ENCODE measurements at places on chromosomes 7 and 10. TPM values are rescaled to one million over a fixed set of nuclear protein-coding genes. Genes with fewer than 3 reads are reported as not detected.

SEMA3A gene
- total RNA-seq: 113 TPM

CALHM3 gene
- not detected for total RNA-seq

TSPAN12 gene
- 1.2 TPM for total RNA-seq

CABCOCO1 gene
- total RNA-seq: 0.44 TPM

WEE2 gene
- total RNA-seq: not detected

FAM237B gene
- total RNA-seq: 0.22 TPM

ZNF853 gene
- 3.9 TPM for total RNA-seq

CYP26C1 gene
- 0.12 TPM for total RNA-seq

PSMG3 gene
- total RNA-seq: 26.4 TPM

TMEM26 gene
- 0.50 TPM for total RNA-seq

MMRN2 gene
- total RNA-seq: 14.9 TPM

MRM2 gene
- 14.6 TPM for total RNA-seq

SHH gene
- not detected for total RNA-seq

CPA4 gene
- total RNA-seq: 8.2 TPM

ADRB1 gene
- not detected for total RNA-seq

TMEM139 gene
- total RNA-seq: under 0.01 TPM

AKR1C2 gene
- 20.4 TPM for total RNA-seq

SHOC2 gene
- total RNA-seq: 50.1 TPM

FKBP6 gene
- total RNA-seq: under 0.01 TPM

COL1A2 gene
- 1,878 TPM for total RNA-seq
